ENCODE measurements at places on chromosomes 12 and 14.
A peak's percentile ranks its signal among the peaks of the same experiment; 100 is the strongest.

DNA sequence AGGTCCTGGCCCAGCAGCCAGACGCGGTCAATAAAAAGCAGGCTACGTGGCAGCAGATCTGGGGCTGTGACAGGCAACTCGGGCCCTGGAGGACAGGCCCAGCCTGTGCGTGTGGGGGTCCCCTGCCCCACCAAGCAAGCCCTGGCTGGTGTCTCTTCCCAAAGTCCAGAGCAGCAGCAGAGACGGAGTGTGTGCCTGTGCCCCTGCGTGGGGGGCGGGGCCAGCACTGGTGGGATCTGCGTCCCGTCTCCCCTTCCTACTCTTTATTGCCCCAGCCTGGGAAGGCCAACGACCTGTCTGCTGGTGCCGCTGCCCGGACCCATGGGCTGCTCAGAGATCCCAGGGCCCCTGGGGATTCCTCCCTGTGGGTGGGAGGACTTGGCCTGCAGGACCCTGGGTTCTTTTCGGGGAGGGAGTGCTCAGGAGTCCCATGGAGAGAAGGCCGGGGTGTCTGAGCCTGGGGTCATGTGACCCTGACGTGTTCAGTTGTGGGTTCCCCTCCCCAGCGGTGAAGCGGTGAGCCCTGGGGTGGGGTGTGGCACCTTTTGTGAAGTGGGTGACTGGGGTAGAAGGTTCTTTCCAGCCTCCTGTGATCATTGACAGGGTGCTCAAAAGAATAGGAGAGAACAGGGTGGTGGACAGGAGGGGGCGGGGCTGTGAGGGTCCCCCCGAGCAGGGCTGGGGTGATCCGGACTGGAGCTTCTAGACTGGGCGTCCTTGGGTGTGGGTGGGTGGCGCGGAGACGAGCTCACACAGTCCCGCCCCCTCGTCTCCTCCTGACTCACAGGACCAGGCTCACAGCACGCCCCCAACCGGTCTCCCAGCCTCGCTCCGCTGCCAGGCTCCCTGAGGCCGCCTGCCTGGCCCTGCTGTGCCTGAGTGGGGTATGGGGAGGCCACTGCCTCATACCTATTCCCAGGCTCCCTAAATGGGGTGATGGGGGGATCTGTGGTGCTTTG lies 22.4 kb downstream of the ASPG start:
- no peaks in the 10 kb centered on the region for H3K27me3 ChIP-seq
- no peak overlapping the region for H3K27ac ChIP-seq
- H3K36me3 ChIP-seq: no peaks in the 10 kb centered on the region

- peaks cover 5% of the 10 kb centered on the region for H3K4me1 ChIP-seq
- DNase-seq: no peak
- no peaks in the 10 kb centered on the region for H3K36me3 ChIP-seq
- no peak overlapping the region for H3K4me3 ChIP-seq
- H3K27ac ChIP-seq: no peak overlapping the region
Measured at GRCh38 chr14:87233266-87233665, 759.7 kb downstream of the GALC start.

- no peak overlapping the region for H3K27ac ChIP-seq
- H3K27me3 ChIP-seq: peaks cover 17% of the 10 kb centered on the region
- H3K36me3 ChIP-seq: peaks cover 3% of the 10 kb centered on the region
- DNase-seq: peak; percentile 33
- no peaks in the 10 kb centered on the region for H3K4me1 ChIP-seq
Measured at GRCh38 chr12:2170376-2170775, 117.6 kb downstream of the CACNA1C start.

DNA sequence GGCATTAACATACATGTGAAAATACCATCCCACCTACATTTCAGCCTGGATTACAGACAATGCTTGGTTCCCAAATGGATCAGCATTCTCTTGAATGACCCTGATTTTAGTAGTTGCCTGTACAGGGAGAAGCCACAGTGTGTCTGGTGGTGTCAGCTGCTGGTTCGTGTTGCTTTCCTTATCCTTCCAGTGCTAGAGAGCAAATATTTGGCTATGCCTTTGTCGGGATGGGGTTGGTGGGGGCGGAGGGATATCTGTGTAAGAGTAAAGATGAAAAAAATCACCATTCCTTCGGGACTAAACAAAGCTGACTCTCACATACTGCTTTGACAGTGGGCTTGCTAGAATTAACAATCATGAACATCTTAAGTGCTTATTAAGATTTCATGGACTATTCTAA lies 96.0 kb downstream of the PTPRR start:
- H3K4me1 ChIP-seq: no peaks in the 10 kb centered on the region
- DNase-seq: no peak
- no peaks in the 10 kb centered on the region for H3K27me3 ChIP-seq

DNA sequence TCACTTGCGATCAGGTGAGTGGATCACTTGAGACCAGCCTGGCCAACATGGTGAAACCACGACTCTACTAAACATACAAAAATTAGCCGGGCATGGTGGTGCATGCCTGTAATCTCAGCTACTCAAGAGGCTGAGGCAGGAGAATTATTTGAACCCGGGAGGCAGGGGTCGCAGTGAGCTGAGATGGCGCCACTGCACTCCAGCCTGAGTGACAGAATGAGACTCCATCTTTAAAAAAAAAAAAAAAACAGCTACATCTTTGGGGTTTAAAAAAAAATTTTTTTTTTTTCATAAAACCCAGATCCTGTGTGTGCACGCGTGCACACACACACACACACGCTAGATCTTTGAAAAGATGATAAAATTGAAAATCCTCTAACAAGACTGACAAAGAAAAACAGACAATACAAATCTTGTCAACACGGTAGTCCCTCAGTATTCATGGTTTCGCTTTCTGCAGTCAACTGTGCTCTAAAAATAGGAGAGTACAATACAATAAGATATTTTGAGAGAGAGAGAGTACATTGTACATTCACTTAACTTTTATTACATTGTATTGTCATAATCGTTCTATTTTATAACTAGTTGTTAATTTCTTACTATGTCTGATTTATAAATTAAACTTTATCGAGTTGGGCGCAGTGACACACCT lies 295.3 kb upstream of the RGS6 start:
- no peak overlapping the region for H3K27ac ChIP-seq
- H3K27me3 ChIP-seq: no peaks in the 10 kb centered on the region
- H3K4me1 ChIP-seq: no peaks in the 10 kb centered on the region
- H3K4me3 ChIP-seq: no peak overlapping the region

DNA sequence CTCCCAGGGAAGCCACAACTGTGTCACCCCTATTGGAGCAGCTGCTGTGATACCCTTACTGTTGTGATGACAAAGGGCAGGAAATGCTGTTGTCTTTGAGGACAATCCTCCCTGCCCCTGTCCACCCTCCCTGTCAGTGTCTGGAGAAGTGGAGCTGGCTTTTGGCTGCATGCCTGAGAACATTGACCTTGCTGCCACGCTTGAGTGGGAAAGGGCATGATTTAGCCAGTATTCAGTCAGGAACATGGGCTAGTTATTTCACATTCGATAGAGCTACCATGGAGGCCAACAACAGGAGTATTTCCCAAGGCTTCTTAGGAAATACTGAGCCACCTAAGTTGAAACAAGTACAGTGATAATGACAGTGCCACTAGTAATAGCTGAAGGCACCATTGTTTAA lies 59.4 kb downstream of the MYRFL start:
- H3K27ac ChIP-seq: peak overlapping the region; percentile 36
- H3K4me1 ChIP-seq: peaks cover 11% of the 10 kb centered on the region
- no peak for DNase-seq
- H3K27me3 ChIP-seq: no peaks in the 10 kb centered on the region

DNA sequence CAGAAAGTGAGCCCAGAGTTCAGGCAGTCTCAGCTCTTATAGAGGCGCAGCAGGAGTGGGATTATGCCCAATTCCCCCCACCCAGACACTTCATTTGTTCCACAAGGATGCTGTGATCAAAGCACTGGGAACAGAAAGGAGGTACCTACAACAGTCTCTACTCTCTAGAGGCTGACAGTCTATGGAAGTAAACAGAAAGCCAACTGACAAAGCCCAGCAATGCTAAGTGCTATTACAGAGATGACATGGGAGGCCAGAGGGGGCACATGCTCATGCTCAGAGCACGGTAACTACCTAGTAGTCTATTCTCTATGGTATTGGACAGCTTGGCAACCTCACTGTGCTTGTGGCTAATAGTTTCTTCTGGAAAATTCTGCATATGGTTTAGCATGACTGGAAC lies 85.9 kb downstream of the STXBP6 start:
- no peaks in the 10 kb centered on the region for H3K27me3 ChIP-seq
- no peak overlapping the region for H3K4me3 ChIP-seq
- H3K4me1 ChIP-seq: no peaks in the 10 kb centered on the region
- no peak overlapping the region for H3K27ac ChIP-seq
- DNase-seq: no peak

GRCh38 chr12:120939523-120939922 lies 35.4 kb upstream of the SPPL3 start:
- peaks cover 14% of the 10 kb centered on the region for H3K27me3 ChIP-seq
- H3K36me3 ChIP-seq: no peaks in the 10 kb centered on the region
- no peak for DNase-seq
- H3K4me3 ChIP-seq: no peak overlapping the region
- no peak overlapping the region for H3K27ac ChIP-seq

GRCh38 chr14:61110316-61111082 lies 129.5 kb downstream of the SLC38A6 start:
- H3K4me3 ChIP-seq: no peak overlapping the region
- peaks cover 12% of the 10 kb centered on the region for H3K4me1 ChIP-seq
- no peaks in the 10 kb centered on the region for H3K27me3 ChIP-seq
- H3K27ac ChIP-seq: no peak overlapping the region
- DNase-seq: no peak
- H3K36me3 ChIP-seq: peaks cover 5% of the 10 kb centered on the region

GRCh38 chr14:30290001-30290400 lies 269.0 kb upstream of the G2E3 start:
- no peaks in the 10 kb centered on the region for H3K4me1 ChIP-seq
- H3K4me3 ChIP-seq: no peak overlapping the region
- H3K27me3 ChIP-seq: no peaks in the 10 kb centered on the region
- no peaks in the 10 kb centered on the region for H3K36me3 ChIP-seq
- DNase-seq: no peak

GRCh38 chr12:105805730-105806399 lies 332.9 kb downstream of the NUAK1 start:
- no peaks in the 10 kb centered on the region for H3K4me1 ChIP-seq
- H3K27me3 ChIP-seq: no peaks in the 10 kb centered on the region
- no peak overlapping the region for H3K27ac ChIP-seq
- DNase-seq: no peak
- H3K36me3 ChIP-seq: no peaks in the 10 kb centered on the region
- no peak overlapping the region for H3K4me3 ChIP-seq

- no peaks in the 10 kb centered on the region for H3K36me3 ChIP-seq
- no peak overlapping the region for H3K4me3 ChIP-seq
- no peaks in the 10 kb centered on the region for H3K27me3 ChIP-seq
- peak; percentile 52 for DNase-seq
Measured at GRCh38 chr12:86230516-86231146, 25.6 kb downstream of the MGAT4C start.

DNA sequence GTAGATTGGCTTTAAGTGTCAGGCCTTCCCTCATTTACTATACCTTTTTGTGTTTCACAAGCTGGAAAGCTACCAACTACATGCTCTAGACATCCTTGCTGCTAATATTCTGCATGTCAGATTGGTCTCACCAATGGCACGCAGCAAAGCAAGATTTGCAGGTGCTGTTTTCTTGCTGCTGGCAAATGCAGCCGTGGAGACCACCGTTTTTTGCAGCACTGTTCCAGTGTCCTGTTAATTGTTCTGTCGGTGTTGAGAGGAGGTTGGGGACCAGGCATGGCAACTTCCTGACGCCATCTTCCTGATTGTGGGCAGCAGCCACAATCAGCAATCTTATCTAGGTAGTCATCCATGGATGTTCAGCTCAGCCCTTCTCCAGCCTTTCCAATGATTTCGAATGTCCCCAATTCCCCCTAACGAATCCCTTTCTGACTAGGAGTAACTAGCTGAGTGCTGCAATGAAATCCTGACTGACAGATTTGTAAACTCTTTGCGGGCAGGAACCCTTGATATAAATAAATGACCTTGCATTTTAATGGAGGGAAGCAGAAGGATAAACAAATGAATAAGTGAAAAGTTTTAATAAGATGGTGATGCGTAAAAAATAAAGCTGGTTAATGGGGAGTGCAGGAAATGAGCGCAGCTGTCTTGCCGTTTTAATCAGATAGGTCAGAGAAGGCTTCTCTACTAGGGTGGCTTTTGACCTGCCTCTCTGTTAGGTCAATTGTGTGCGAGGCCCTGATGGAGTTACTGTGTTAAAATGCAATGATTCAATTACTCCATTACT lies 574 bp upstream of the CRADD start:
- H3K27me3 ChIP-seq: no peaks in the 10 kb centered on the region
- peaks cover 5% of the 10 kb centered on the region for H3K36me3 ChIP-seq
- no peak overlapping the region for H3K4me3 ChIP-seq
- peak overlapping the region; percentile 61 for H3K27ac ChIP-seq
- no peak for DNase-seq
- peaks cover 3% of the 10 kb centered on the region for H3K4me1 ChIP-seq

GRCh38 chr14:72790887-72791566 lies 102.9 kb downstream of the DPF3 start:
- H3K4me1 ChIP-seq: peaks cover 31% of the 10 kb centered on the region
- no peaks in the 10 kb centered on the region for H3K36me3 ChIP-seq
- H3K27me3 ChIP-seq: no peaks in the 10 kb centered on the region
- no peak for DNase-seq
- H3K27ac ChIP-seq: no peak overlapping the region

- H3K4me1 ChIP-seq: peaks cover 9% of the 10 kb centered on the region
- no peak overlapping the region for H3K4me3 ChIP-seq
- no peaks in the 10 kb centered on the region for H3K27me3 ChIP-seq
- no peak overlapping the region for H3K27ac ChIP-seq
- peak; percentile 39 for DNase-seq
Measured at GRCh38 chr12:31588976-31589375, 2.0 kb downstream of the DENND5B start.

- no peaks in the 10 kb centered on the region for H3K4me1 ChIP-seq
- H3K27ac ChIP-seq: no peak overlapping the region
- no peak for DNase-seq
- H3K4me3 ChIP-seq: no peak overlapping the region
- H3K27me3 ChIP-seq: no peaks in the 10 kb centered on the region
Measured at GRCh38 chr12:10247436-10248058, 34.9 kb downstream of the GABARAPL1 start.

DNA sequence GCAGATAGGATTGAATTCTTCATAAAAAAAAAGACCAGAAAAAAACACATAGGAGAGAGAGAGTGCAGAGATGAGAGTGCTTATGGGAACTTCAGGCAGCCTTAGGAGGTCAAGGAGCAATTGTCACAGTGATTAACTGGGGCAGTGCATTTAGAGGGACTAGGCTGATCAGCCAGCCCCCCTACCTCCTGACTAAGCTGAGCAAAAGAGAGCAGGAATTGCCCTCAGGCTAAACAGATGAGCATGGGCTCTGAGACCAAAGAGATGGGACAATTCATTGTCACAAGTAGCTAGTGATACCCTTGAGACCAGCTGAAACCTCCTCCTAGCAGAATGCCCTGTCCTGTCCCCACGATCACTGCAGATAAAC lies 124.0 kb downstream of the BTG1 start:
- H3K36me3 ChIP-seq: no peaks in the 10 kb centered on the region
- no peaks in the 10 kb centered on the region for H3K4me1 ChIP-seq
- no peak for DNase-seq
- no peaks in the 10 kb centered on the region for H3K27me3 ChIP-seq
- H3K27ac ChIP-seq: no peak overlapping the region

GRCh38 chr12:50533971-50534370 lies 29.2 kb downstream of the DIP2B start:
- H3K27ac ChIP-seq: no peak overlapping the region
- peak; percentile 8 for DNase-seq
- peaks cover 6% of the 10 kb centered on the region for H3K4me1 ChIP-seq
- H3K4me3 ChIP-seq: no peak overlapping the region
